ENCODE measurements at places on chromosomes 3 and 15.

GRCh38 chr3:41120460-41120859 is 78.8 kb upstream of the CTNNB1 start:
- DNase-seq: no peak

DNA sequence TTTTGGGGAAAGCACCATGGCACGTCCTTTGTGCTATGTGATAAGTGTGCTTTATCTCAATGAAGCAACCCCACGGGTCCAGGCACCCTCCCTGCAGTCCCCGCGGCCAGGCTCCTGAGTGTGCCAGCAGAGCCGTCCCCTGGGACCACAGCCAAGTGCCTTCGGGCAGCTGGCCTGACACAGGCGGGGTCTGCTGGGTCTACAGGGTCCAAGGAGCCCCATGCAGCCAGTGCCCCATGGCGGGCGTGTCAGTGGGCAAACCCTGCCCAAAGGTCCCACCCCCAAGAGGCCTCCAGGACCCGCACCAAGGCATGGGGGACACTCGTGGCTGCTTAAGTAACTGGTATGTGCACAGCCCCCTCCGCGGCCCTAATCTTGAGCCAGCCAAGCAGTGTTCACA is 35.3 kb downstream of the KLHL25 start:
- DNase-seq: no peak

DNA sequence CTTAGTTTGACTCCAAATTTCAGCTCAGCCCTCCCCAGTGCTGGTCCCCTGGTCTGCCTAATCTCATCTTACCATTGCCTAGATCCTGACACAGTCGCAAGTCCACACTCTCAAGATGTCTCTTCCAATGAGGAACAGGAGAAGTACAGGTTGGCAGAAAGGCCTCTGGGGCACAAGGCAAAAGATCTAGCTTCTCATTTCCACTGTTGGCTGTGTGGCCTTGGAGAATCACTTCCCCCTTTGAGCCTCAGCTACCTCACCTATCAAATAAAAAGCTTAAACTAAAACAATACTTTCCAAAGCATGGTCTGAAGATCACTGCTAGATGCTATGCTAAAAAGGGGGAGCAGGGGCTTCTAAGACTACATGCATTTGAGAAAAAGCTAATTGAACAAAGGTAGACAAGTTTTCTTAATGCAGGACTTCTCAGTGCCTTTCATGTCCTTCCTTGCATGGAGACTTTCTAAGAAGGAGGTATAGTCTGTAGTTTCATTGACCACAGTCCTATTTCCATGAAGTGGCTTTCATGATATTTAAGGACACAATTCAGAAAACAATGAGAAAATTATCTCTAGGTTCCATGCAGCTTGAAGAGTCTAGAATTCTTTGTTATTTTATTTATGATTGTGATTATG is 118.0 kb upstream of the RAD18 start:
- DNase-seq: no peak

- no peak for DNase-seq
Measured at GRCh38 chr3:13497386-13497785, 17.3 kb downstream of the HDAC11 start.

GRCh38 chr15:39267685-39268084 is 313.2 kb upstream of the THBS1 start:
- no peak for DNase-seq

DNA sequence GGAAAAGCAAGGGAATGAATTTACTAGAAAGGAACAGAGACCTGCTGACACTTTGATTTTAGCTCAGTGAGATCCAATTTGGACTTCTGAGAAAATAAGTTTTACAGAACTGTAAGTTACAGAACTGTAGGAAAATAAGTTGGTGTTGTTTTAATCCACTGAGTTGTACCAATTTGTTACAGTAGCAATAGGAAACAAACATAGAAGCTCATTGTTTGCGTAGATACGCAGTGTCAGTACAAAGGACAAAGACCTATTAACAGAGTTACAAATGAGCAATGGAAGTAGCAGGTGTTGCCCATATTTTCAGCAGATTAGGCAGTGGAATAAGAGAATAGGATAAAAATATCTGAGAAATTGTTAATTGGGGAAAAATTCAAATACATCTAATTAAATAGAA is 385.8 kb upstream of the CNTN6 start:
- DNase-seq: no peak

DNA sequence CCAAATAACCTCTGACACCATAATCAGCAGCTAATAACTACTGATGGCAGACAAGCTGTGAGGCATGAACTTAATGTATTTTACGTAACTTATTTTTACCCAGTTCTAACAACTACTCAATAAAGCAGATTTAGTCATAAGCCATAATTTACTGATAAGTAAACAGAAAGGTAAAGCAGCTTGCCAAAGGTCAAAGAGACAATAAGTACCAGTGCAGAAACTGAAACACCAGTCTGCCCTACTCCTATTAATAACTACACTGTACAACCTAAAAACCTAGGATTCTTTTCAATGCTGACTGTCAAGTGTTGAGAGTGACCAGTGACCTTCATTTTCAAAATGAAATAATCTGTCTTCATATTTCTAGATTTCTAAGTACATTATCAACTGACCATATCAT is 152.2 kb downstream of the NR2E3 start:
- no peak for DNase-seq
